Type B pancreatic cell (in vitro differentiated cells): ENCODE measurements at places on chromosomes 2 and 18. TPM values are rescaled to one million over a fixed set of nuclear protein-coding genes. Genes with fewer than 3 reads are reported as not detected.

- peaks cover 3% of the 10 kb centered on the region for H3K36me3 ChIP-seq
- H3K4me1 ChIP-seq, result peaks cover 8% of the 10 kb centered on the region
- peak overlapping the region; percentile 92 for H3K4me3 ChIP-seq
- H3K27me3 ChIP-seq, result peaks cover 5% of the 10 kb centered on the region
Observed at GRCh38 chr18:3447068-3447894, 2.7 kb upstream of the TGIF1 start.

- H3K27ac ChIP-seq, result no peak overlapping the region
- DNase-seq, result no peak
- H3K4me3 ChIP-seq, result no peak overlapping the region
- H3K27me3 ChIP-seq, result peaks cover 11% of the 10 kb centered on the region
- peaks cover 11% of the 10 kb centered on the region for H3K4me1 ChIP-seq
Observed at GRCh38 chr2:733001-733400, 55.8 kb upstream of the TMEM18 start.

- DNase-seq, result no peak
- peaks cover 7% of the 10 kb centered on the region for H3K4me1 ChIP-seq
- no peak overlapping the region for H3K4me3 ChIP-seq
- no peaks in the 10 kb centered on the region for H3K27me3 ChIP-seq
Observed at GRCh38 chr2:234483568-234484251, 13.2 kb downstream of the ARL4C start.

DNA sequence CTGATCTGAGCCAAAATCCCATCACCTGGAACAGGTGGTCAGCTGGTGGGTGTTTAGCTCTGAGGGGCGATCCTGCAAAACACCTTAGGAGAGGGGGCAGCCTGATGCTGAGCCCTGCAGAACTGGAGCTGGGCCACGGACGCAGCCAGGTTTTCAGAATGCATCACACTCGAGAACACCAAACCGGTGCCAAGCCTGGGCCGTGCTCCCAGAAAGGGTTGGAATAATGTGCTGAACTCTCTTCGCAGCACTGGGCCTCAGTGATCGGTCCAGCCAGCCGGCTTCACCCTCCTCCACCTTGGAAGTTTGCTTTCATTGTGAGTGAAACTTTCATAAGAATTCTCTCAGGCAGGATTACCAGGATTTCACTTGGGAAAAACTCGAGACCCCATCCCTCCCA lies 56.5 kb upstream of the TTC39C start:
- no peak for DNase-seq
- H3K36me3 ChIP-seq, result no peaks in the 10 kb centered on the region
- no peak overlapping the region for H3K27ac ChIP-seq
- H3K4me1 ChIP-seq, result no peaks in the 10 kb centered on the region
- H3K4me3 ChIP-seq, result no peak overlapping the region

DNA sequence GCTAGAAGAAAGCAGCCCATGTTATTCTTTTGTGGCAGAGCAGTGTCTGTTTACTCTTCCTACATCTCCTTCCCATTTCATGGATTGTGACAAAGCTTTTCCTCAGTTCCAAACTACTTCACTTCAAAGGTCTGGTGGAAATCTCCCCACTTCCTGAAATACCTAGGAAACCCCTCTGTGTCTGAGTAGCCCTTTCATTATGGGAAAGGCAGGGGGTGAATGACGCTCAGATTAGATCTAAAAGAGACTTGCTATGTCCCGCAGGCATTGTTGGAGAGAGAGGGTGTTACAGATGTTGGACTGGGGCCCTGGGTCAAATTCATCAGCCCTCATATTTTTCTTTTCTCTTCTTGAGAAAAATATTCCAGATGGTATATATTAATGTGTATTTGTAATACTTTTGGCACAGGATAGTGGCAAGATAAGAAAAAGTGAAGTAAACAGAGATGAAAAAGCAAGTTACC lies 675.0 kb downstream of the IRS1 start:
- peak overlapping the region; percentile 25 for H3K4me3 ChIP-seq
- H3K27ac ChIP-seq, result no peak overlapping the region
- peaks cover 31% of the 10 kb centered on the region for H3K4me1 ChIP-seq
- no peaks in the 10 kb centered on the region for H3K27me3 ChIP-seq
- no peaks in the 10 kb centered on the region for H3K36me3 ChIP-seq
- no peak for DNase-seq

- no peak overlapping the region for H3K4me3 ChIP-seq
- no peak for DNase-seq
- no peaks in the 10 kb centered on the region for H3K36me3 ChIP-seq
- no peak overlapping the region for H3K27ac ChIP-seq
- H3K27me3 ChIP-seq, result no peaks in the 10 kb centered on the region
Observed at GRCh38 chr2:151842830-151843690, 14.8 kb upstream of the ARL5A start.

DNA sequence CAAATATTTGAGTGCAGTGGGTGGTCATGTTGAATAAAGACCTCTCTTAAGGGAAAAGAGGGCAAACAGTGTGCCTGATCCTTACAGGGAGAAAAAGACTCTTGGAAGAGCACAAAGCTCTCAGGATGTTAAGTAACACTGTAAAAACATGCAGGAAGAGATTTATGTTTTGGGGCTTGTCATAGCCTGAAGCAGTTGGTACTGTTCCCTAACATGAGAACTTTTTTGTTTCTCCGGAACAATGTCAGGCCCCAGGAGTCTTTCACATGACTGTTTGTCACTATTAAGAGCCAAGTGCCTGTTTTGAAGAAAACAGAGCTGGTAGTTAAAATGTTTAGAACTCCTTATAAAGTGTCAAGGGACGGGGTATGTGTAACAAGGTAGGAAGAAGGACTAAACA lies 83.7 kb upstream of the B3GNT2 start:
- H3K27ac ChIP-seq, result peak overlapping the region; percentile 45
- peaks cover 45% of the 10 kb centered on the region for H3K4me1 ChIP-seq
- no peak for DNase-seq
- peak overlapping the region; percentile 12 for H3K4me3 ChIP-seq
- H3K36me3 ChIP-seq, result peaks cover 4% of the 10 kb centered on the region

- H3K4me1 ChIP-seq, result peaks cover 6% of the 10 kb centered on the region
- DNase-seq, result no peak
- H3K4me3 ChIP-seq, result no peak overlapping the region
Observed at GRCh38 chr2:30323499-30323898, 92.2 kb downstream of the LBH start.

GRCh38 chr18:61735564-61736102 lies 157.2 kb downstream of the RNF152 start:
- no peaks in the 10 kb centered on the region for H3K36me3 ChIP-seq
- no peaks in the 10 kb centered on the region for H3K27me3 ChIP-seq
- peak overlapping the region; percentile 51 for H3K27ac ChIP-seq

GRCh38 chr2:214796911-214797310 lies 12.6 kb downstream of the BARD1 start:
- no peak overlapping the region for H3K27ac ChIP-seq
- H3K27me3 ChIP-seq, result no peaks in the 10 kb centered on the region
- no peak for DNase-seq
- H3K4me3 ChIP-seq, result no peak overlapping the region
- H3K36me3 ChIP-seq, result peaks cover 39% of the 10 kb centered on the region
- H3K4me1 ChIP-seq, result no peaks in the 10 kb centered on the region

DNA sequence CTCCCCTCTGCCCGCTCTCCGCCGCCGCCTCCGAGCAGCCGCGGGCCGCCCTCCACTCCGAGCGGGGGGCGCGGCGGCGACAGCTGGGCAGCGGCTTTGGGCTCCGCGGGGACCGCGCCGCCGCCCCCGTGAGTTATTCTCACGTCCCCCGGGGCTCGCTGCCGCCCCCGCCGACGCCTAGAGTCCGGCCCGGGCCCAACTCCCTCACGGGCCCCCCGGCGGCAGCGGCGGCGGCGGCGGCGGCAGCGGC lies 645 bp downstream of the MIB1 start:
- peaks cover 11% of the 10 kb centered on the region for H3K36me3 ChIP-seq
- no peak overlapping the region for H3K27ac ChIP-seq
- H3K4me1 ChIP-seq, result peaks cover 30% of the 10 kb centered on the region
- peak overlapping the region; percentile 91 for H3K4me3 ChIP-seq

GRCh38 chr2:111678651-111679050 lies 205.3 kb downstream of the ANAPC1 start:
- H3K4me1 ChIP-seq, result peaks cover 32% of the 10 kb centered on the region
- no peaks in the 10 kb centered on the region for H3K27me3 ChIP-seq
- H3K36me3 ChIP-seq, result peaks cover 8% of the 10 kb centered on the region

DNA sequence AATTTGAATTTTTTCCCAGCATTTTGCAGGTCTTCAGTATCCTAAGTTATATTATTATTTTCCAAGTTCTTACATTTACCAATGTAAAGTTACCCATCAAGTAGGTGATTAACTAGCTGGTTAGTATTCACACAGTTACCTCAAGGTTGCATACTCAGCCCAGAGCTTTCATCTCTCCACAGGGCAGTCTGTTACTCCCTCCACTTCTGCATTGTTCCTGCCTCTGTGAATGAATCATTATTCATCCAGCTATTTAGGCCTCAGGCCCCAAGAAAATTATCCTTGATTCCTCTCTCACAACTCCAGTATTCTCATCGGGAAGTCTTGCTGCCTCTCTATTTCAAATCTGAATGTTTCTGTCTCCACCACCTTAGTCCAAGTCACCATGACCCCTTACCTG lies 92.2 kb downstream of the SMC6 start:
- no peak overlapping the region for H3K27ac ChIP-seq
- H3K27me3 ChIP-seq, result no peaks in the 10 kb centered on the region
- H3K4me1 ChIP-seq, result peaks cover 6% of the 10 kb centered on the region

DNA sequence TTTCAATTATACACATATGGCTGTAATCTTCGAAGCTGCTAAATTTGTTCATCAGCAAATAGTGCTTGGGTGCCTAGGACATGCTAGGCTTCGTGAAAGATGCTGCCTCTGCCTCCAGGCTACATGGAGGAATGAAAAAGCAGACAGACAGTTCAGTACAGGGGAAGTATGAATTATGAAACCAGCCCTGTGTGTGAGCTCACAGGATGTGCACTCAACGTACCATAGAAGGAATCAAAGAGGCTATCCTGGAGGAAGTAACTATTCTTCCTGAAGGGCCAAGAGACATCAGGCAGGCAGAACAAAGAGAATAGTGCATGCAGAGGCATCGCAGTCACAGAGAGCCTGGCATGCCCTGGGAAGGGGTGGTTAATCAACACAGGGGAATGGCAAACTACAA lies 61.4 kb downstream of the DYM start:
- no peak overlapping the region for H3K27ac ChIP-seq
- H3K27me3 ChIP-seq, result no peaks in the 10 kb centered on the region
- no peak for DNase-seq
- peaks cover 16% of the 10 kb centered on the region for H3K4me1 ChIP-seq

DNA sequence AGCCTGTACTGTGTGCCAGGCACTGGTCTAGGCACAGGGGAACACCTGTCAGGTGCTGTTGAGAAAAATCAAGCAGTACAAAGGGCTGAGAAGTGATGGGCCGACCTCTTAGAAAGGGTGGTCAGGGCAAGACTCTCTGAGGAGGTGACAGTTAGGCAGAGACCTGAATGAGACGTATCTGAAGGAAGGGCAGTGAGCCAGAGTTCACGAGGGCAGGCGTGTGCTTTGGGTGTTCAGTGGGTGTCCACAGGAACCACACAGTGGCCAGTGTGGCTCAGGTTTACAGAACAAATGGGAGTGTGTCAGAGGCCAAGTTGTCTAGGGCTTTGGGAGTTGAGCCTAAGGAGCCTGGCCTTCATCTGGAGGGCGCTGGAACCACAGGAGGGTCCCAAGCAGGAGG lies 6.2 kb downstream of the ARMC9 start:
- H3K4me1 ChIP-seq, result peaks cover 12% of the 10 kb centered on the region
- H3K27me3 ChIP-seq, result no peaks in the 10 kb centered on the region
- H3K36me3 ChIP-seq, result peaks cover 20% of the 10 kb centered on the region
- no peak overlapping the region for H3K4me3 ChIP-seq
- no peak for DNase-seq

- H3K27me3 ChIP-seq, result no peaks in the 10 kb centered on the region
- DNase-seq, result no peak
- H3K36me3 ChIP-seq, result no peaks in the 10 kb centered on the region
- H3K27ac ChIP-seq, result no peak overlapping the region
Observed at GRCh38 chr2:175815537-175815936, 186.5 kb downstream of the LNPK start.

DNA sequence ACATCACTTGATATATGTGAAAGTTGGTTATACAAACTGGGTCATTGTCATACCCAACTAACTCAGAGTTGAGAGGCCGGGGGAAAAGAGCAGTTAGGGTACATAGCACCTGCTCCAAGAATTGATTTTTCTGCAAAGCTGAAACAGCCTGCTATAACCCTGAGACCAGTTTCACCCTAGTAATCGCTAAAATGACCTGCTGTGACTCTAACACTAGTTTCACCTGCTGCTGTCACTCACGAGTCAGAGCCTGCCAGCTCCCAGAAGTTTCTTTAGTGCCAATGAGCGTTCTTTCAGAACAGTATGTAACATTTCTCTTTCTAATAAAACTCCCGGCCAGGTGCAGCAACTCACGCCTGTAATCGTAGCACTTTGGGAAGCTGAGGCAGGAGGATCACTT lies 28.0 kb downstream of the SRSF7 start:
- no peak overlapping the region for H3K27ac ChIP-seq
- H3K4me3 ChIP-seq, result no peak overlapping the region
- H3K27me3 ChIP-seq, result no peaks in the 10 kb centered on the region
- H3K36me3 ChIP-seq, result peaks cover 8% of the 10 kb centered on the region
- peaks cover 15% of the 10 kb centered on the region for H3K4me1 ChIP-seq
- no peak for DNase-seq

- no peak overlapping the region for H3K27ac ChIP-seq
- no peaks in the 10 kb centered on the region for H3K27me3 ChIP-seq
- H3K4me1 ChIP-seq, result no peaks in the 10 kb centered on the region
- no peak for DNase-seq
- no peak overlapping the region for H3K4me3 ChIP-seq
- no peaks in the 10 kb centered on the region for H3K36me3 ChIP-seq
Observed at GRCh38 chr2:102386867-102387541, 31.4 kb downstream of the IL18R1 start.

- H3K4me1 ChIP-seq, result no peaks in the 10 kb centered on the region
- H3K27me3 ChIP-seq, result peaks cover 40% of the 10 kb centered on the region
- peak; percentile 85 for DNase-seq
- peak within 1 kb of the TSS; percentile 79 for H3K4me3 ChIP-seq
- H3K27ac ChIP-seq, result no peak within 1 kb of the TSS
- H3K36me3 ChIP-seq, result no peaks in the 10 kb centered on the region
Observed at GRCh38 chr2:227871375-227871791, at the start of gene DAW1. Gene DAW1 (plus strand): TSS chr2:227871631. CDS start chr2:227871690, 59 bp downstream.

GRCh38 chr2:130977461-130978050 lies 115.7 kb downstream of the FAM168B start:
- no peak overlapping the region for H3K4me3 ChIP-seq
- no peak overlapping the region for H3K27ac ChIP-seq
- H3K4me1 ChIP-seq, result no peaks in the 10 kb centered on the region
- no peak for DNase-seq
- H3K27me3 ChIP-seq, result no peaks in the 10 kb centered on the region
- no peaks in the 10 kb centered on the region for H3K36me3 ChIP-seq

- peaks cover 33% of the 10 kb centered on the region for H3K4me1 ChIP-seq
- H3K27ac ChIP-seq, result peak overlapping the region; percentile 37
- H3K4me3 ChIP-seq, result peak overlapping the region; percentile 23
- H3K36me3 ChIP-seq, result peaks cover 3% of the 10 kb centered on the region
Observed at GRCh38 chr2:42859006-42859552, 66.7 kb upstream of the HAAO start.

GRCh38 chr18:13558790-13559189 lies 167.6 kb downstream of the FAM210A start:
- no peak overlapping the region for H3K27ac ChIP-seq
- no peak overlapping the region for H3K4me3 ChIP-seq
- no peak for DNase-seq
- no peaks in the 10 kb centered on the region for H3K36me3 ChIP-seq

The CRYGD gene
- total RNA-seq, result not detected in 2 replicates

The CRYGC gene
- total RNA-seq, result not detected in 2 replicates

The REG3G gene
- total RNA-seq, result 0.33 and 0.87 TPM in 2 replicates

The EVX2 gene
- 0.10 TPM in 1 of 2 replicates, not detected in the other for total RNA-seq

The G6PC2 gene
- total RNA-seq, result 2.1 and 2.8 TPM in 2 replicates

The WNT10A gene
- total RNA-seq, result 5.5 and 31.8 TPM in 2 replicates

The TMEM18 gene
- total RNA-seq, result 22.8 and 27.4 TPM in 2 replicates

The VAMP8 gene
- total RNA-seq, result 62.8 and 157 TPM in 2 replicates

The METTL4 gene
- 8.4 and 9.8 TPM in 2 replicates for total RNA-seq

The ZSWIM2 gene
- total RNA-seq, result not detected in 2 replicates

The HOXD3 gene
- 25.4 TPM in 1 of 2 replicates, not detected in the other for total RNA-seq

The CAPN14 gene
- 0.12 and 0.39 TPM in 2 replicates for total RNA-seq

The PIK3C3 gene
- 44.3 and 58.6 TPM in 2 replicates for total RNA-seq

The HOXD11 gene
- total RNA-seq, result 0.21 and 1.1 TPM in 2 replicates

The MROH2A gene
- total RNA-seq, result not detected in 2 replicates
